ENCODE measurements at places on chromosomes 7 and 10. TPM values are rescaled to one million over a fixed set of nuclear protein-coding genes. Genes with fewer than 3 reads are reported as not detected.
A peak's percentile ranks its signal among the peaks of the same experiment; 100 is the strongest.

C10orf62 gene
- not detected for total RNA-seq

CCDC136 gene
- 1.8 TPM for total RNA-seq

FAM237B gene
- not detected for total RNA-seq

GARIN1A gene
- 0.21 TPM for total RNA-seq

DNA sequence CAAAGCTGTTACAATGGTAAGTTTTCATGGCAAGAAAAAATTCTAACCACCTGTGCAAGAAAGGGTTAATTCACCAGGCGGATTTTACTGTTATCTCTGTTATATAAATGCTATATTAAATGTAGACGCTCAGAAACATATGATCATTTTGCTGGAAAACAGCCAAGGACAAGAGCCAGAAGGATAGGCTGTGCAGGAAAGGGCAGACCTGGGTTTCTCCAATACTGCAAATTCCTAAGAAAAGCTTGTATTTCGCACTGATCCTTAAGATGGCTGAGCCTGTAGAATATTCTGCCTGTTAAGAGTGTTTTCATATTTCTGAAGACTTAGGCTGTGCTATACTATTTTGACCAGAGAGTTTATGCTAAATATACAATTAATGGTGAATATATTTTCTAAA, 564.1 kb upstream of the KCND2 start:
- DNase-seq = no peak

DNA sequence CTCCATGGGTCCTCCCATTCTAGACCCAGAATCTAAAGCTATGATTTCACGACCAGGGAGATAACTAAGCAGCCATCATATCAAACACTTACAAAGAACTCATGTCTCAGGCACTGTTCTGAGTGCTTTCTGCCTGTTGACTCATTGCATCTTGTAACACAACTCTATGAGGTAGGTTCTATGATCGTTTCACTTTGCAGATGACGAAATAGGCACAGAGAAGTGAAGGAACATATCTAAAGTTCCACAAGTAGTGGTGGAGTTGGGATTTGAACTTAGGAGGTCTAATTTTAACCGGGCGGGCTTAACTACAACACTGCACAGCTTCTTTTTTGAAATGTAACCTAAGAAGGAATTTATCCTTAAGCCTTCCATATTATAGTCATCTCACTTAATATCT, 2.9 kb downstream of the RBP4 start:
- no peak for DNase-seq

DNA sequence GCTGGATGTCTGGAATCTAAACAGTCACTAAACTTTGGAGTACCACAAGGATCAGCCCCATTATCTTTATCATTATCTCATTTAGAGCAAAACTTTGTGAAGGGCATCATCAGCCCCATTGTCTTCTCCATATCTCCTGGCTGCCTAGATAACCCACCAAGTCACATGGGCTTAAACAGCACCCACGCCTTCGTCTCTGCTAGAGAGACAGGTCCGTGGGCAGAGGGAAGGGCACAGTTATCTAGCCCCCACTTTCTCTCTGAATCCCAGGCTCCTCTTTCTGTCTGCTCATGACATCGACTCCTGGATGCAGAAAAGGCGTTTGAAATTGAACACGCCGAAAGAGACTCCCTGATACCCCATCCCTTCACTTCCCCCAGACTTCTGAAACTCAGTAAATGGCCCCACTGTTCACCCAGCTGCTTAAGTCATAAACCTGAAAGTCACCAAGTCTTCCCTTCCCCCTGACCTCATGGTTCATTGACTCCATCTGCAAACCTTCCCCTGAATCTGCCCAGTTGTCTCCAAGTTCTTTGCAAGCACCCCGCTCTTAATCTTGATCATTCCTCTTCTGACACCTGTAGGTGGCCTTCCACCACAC, 20.9 kb upstream of the PARD3 start:
- DNase-seq = peak; percentile 59

GRCh38 chr7:105806592-105807447, 69.6 kb downstream of the ATXN7L1 start:
- peak; percentile 68 for DNase-seq

DNA sequence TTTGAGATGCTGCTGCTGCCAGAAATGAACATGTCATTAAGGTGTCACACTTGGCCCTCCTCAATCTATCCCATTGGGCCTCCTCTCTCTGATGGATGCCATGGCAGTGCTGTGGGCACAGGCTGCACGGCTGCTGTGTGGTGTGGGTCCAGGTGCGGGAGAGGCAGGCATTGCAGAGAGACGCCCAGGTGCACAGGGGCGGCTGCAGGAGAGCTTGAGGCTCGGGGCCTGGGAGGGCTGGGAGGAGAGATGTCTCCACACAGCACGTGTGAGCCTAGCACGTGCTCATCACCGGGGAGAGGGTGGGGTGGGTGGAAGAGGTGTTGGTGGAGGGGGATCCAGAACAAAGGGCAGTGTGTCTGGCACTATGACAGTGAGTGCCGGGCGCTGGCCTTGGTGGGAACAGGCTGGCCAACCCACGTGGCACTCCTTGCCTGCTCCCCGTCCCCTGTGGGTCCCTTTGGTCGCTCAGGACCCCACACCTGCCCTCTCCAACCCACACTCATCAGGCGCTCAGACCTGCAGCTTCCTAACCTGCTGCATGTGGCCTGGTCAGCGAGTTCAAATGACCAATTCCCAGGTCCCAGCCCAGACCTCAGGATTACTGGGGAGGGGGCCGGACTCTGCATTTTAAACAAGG, 39.9 kb upstream of the BNIP3 start:
- no peak for DNase-seq
